IgD-negative memory B cell (primary cell): ENCODE measurements at places on chromosomes 2 and 18. TPM values are rescaled to one million over a fixed set of nuclear protein-coding genes. Genes with fewer than 3 reads are reported as not detected.

Gene INPP1
- 2.7 TPM for polyA plus RNA-seq

Gene CYTIP
- 83.6 TPM for polyA plus RNA-seq

Gene CNGA3
- not detected for polyA plus RNA-seq

Gene HTR2B
- not detected for polyA plus RNA-seq

Gene IL37
- not detected for polyA plus RNA-seq
